ENCODE measurements at places on chromosomes 6 and 20. TPM values are rescaled to one million over a fixed set of nuclear protein-coding genes. Genes with fewer than 3 reads are reported as not detected.

The OPRM1 gene
- total RNA-seq: not detected

The FAM217A gene
- total RNA-seq: not detected

The SCUBE3 gene
- not detected for total RNA-seq

The ANGPT4 gene
- not detected for total RNA-seq

The CTAGE9 gene
- total RNA-seq: not detected

- no peak for DNase-seq
Measured at GRCh38 chr20:1987826-1988225, 6.0 kb downstream of the PDYN start.

DNA sequence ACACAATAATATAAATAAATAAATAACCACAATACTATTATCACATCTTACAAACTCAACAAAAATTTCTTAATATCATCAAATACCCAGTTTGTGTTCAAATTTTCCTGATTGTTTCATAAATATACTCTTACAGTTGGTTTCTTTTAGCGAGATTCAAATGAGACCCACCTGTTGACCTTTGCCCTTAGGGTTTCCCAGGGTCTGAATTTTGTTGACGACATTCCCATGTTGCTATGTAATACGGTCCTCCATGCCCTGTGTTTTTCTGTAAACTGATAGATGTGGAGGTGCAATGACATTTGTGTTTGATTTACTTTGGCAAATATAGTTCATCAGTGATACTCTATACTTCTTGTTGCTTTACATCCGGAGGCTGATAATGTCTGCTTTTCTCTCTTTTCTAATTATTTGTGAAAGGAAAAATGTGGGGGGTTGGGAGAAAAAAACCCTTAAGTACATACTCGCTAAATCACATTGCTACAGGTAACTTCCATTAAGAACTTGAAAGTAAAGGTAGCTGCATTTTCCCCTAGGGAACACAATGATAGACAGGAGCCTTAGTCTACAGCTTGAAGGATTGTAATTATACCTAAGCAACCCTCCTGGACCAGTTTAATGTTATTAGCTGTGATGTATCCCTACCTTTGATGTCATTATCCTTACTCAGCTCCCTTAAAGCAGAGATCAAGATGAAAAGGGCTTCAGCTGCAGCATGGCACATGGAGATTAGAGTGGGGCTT is 6.6 kb downstream of the MOG start:
- DNase-seq: no peak

DNA sequence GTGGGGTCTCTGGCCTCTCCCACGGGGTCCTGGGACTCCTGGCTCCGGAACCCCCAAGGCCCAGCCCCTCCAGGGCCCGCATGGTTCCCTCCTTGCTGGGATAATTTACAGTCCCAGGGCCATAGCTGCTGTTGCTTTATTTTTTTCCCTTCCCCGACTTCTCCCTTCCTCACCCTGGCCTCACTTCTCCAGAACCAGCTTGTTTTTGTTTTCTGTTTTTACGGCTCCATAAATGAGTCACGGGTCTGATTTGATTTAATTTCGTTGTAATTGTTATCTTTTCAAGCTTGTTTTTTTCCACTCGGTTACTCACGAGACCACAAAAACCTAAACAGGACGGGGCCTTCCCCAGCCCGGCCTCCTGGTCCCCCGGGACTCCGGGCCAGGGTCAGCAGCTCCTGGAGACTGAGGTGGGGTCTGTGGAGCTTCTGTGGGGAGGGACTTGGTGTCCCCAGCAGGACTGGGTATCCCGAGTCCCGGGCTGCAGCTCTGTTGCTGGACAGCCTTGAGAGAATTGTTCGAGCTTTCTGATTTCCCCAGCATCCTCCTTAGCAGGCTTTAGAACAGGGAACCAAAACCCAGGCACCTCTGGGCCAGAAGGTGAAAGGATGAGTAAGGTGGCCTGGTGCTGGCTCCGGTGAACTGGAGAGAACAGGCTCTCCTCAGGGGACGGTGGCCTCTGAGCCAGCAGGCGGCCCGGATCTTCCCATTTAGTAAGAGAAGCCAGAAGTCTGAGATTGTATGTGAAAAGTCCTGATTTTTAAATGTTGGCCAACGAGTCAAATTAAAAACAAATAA is 94.9 kb downstream of the CEBPB start:
- peak; percentile 34 for DNase-seq

- DNase-seq: no peak
Measured at GRCh38 chr6:152402791-152403190, 234.4 kb downstream of the SYNE1 start.

GRCh38 chr20:61965606-61966491 is 99.8 kb downstream of the TAF4 start:
- no peak for DNase-seq

DNA sequence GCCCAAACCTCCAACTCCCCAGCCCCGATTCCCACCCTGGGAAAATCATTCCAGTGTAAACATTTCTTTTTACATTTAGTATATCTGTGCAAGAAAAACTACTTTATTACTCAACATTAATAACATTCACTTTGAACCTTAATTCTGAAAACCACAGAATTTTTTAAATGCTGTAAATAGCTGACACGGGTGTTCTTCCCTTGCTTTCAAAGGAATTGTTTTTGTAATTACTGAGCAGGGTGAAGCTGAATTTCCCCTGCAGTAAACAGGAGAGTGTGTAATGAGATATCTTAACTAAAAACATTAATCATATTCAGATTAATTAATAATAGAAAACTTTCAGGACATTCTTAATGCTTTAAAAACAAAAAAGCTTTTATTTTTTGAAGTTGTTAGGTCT is 99.3 kb upstream of the CITED2 start:
- DNase-seq: no peak

DNA sequence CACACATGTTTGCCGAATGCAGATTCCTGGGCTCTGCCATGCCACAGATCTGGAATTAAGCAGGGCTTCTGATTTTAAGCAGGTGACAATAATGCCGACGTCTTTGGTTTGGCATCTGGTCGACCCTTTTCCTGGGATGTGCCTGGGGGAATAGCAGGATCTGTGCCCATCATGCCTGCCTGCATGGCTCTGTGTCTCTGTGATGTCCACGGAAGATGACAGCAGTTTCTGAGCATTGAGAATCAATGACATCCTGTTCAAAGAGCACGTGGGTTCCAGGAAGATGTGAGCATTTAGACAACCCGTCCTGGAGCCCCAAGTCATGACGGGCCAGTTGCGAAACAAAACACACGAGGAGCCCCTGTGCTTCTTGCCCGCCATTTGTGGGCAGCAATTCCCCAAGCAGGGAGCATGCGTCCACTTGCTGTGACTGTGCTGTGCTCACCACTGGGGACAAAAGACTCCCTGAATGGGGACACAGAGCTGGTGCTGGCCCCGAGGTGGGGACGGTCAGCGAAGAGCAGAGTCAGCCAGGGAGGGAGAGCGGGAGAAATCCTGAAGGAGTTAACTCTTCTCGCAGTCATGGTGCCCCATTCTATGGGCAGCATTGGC is 110.1 kb downstream of the ERMARD start:
- DNase-seq: peak; percentile 12

DNA sequence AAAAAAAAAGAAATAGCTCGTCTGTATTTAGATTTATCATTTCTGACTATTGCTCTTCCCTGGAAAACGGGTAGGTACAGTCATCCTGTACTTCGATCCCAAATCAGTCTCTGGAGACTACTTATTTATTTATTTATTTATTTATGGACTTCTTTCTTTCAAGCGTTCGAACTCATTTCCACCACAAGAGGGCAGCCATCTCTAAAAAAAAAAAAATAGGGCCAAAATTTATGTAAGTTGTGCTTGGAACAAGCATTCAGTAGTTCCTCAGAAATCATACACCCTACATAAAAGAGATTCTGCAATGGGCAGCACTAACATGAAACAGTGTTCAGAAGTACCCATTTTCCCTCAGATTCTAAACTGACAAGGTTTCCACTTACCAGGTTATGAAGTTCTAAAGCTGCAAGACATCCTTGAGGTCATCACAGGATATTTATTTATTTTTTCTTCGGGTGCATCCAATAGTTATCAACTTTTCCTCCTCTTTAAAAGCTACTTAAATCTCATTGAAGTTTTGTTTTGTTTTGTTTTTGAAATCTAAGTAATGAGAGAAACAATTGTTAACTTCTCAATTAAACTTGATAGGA is 1.9 kb upstream of the BMP2 start:
- DNase-seq: no peak

DNA sequence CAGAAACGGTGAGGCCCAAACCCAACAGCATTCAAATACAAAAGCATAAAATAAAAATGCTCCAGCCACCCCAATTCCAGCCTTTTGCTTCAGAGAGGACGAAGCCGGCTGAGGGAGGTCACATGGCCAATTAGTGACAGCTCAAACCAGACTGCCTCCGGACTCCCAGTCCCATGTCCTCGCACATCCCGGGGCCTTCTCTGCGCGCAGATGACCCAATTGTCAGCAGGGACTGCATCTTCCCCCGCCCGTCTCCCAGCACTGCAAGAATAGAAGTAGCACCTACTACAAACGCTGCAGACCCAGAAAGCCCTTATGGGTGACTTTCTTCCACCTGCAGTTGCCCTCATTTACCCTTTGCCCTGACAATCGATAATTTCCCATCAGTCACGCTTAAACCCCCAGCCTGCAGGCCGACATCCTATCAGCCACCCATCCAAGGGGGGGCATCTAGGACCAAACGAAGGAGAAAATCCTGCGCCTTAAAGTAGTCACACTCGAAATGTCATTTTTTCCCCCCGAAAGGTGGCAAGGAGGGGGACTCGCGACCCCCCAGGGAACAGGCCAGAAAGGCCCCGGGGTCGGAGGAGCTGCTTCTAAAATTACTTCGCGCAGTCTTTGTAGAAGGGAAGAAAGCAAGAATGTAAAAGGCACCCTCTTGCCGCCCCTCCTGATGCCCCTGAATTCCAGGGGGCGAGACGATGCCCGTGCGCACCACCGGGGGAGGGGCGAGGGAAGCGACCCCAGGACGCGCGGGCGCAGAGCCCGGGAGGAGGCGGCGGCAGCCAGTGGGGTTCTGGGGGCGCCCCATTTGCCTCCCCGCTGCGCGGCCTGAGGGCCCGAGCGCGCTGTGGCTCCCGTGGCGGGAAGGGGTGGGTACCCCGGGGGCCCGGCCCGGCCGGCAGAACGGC is 792 bp downstream of the SLC23A2 start:
- DNase-seq: peak; percentile 27

DNA sequence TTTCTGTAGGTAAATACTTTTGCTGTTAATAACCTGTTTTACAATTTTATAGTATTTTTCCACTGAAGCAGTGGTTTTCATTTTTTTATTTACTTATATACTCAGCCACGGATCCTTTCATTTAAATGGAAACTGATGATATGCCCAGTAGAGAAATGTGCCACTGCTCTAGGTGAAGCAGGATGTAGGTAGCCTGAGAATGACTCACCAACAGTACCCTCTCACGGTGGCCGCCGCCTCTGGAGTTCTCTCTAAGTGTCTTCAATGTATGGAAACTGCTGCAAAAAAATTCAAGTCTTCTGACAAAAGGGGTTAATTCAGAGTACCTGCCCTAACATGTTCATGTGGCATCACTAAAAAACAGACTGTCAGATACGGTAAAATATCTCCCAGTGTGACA is 6.4 kb downstream of the EYA4 start:
- DNase-seq: no peak

- no peak for DNase-seq
Measured at GRCh38 chr6:34867484-34867883, 20.4 kb downstream of the TAF11 start.

- DNase-seq: no peak
Measured at GRCh38 chr20:57774111-57774880, 64.5 kb upstream of the PMEPA1 start.

DNA sequence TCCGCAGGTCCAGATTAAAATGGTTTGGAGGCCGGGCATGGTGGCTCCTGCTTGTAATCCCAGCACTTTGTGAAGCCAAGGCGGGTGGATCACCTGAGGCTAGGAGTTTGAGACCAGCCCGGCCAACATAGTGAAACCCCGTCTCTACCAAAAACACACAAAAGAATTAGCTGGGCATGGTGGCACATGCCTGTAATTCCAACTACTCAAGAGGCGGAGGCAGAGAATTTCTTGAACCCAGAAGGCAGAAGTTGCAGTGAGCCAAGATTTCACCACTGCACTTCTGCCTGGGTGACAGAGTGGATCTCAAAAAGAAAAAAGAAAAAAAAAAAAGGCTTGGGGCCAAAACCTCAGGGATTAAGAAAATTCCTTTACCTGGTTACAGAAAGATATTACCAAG is 30.5 kb downstream of the C6orf15 start:
- DNase-seq: no peak

DNA sequence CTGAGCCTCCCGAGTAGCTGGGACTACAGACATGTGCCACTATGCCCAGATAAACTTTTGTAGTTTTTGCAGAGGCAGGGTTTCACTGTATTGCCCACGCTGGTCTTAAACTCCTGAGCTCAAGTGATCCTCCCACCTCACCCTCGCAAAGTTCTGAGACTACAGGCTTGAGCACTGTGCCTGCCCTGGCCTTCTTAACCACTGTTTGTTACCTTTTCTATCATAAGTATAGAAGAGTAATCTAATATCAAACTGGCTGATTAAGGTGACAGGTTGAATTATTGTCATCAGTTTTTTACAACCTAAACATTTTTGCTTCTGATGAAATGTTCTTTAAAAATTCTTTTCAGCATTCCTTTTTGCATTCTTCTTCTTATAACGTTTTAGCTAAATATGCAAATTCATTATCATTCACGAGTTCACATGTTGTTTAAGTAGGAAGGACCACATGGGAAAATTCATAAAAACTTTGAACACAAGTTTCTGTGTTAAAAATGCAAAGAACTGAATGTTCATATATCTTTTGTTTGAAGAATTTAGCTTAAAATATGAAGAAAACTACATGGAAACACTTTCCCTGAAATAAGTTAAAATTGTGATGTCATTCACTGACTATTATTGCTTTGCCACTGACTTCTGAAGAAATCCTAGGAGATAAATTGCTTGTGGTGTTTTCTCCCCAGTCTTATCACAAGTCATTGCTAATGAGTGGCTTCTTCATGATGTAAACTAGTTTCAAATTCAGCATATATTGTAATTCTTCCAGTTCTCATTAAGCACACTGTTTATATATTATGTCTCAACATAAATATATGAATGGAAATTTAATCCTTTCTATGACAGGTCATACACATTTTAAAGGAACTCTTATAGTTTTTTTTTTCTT is 106.7 kb downstream of the ADGRB3 start:
- DNase-seq: no peak

- DNase-seq: no peak
Measured at GRCh38 chr6:7247179-7247456, 65.9 kb downstream of the SSR1 start.

DNA sequence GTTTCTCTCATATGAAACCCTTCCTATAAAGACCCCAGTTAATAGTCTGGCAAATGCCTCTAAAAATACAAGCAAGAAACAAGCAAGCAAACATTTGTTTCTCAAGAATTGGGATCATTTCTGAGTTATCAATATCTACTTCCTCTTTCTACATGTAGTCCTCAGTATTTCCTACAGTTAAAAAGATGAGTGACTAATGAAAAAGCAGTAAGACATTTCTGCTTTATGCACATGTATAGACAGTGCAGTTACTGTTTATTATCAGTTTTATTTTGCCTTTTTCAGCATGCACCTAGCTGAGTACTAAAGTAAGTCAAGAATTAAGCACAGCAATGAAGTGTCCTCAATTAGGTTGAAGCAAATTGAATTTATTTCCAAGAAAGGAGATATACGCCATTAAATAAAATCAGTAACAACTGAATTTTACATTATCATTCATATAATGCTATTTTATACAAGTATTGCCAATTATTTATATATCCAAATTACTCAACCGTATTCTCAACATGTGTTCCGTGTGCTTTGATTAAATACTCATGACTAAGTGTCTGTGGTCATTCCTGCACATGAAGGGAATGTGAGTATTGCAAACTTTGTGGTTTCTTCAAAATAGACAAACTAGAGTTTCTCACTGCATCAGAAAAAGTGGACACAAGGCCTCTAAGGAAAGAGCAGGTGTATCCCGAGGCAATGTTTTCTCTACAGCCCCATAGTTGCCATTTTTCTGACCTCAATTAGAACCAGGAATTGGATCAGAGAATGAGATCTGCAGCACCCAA is 159.3 kb upstream of the MARCKS start:
- DNase-seq: no peak
